ENCODE measurements at places on chromosomes 16 and 17.
A peak's percentile ranks its signal among the peaks of the same experiment; 100 is the strongest.

GRCh38 chr17:30172560-30172959 is 55.9 kb downstream of the NSRP1 start:
- DNase-seq, result no peak

GRCh38 chr17:75836605-75837004 is 7.6 kb downstream of the UNC13D start:
- DNase-seq, result no peak

- DNase-seq, result no peak
Observed at GRCh38 chr16:11329891-11330290, 15.4 kb upstream of the RMI2 start.

GRCh38 chr17:27471321-27472269 is 15.3 kb downstream of the KSR1 start:
- DNase-seq, result no peak

- DNase-seq, result no peak
Observed at GRCh38 chr17:69056179-69056823, 4.4 kb downstream of the ABCA9 start.

DNA sequence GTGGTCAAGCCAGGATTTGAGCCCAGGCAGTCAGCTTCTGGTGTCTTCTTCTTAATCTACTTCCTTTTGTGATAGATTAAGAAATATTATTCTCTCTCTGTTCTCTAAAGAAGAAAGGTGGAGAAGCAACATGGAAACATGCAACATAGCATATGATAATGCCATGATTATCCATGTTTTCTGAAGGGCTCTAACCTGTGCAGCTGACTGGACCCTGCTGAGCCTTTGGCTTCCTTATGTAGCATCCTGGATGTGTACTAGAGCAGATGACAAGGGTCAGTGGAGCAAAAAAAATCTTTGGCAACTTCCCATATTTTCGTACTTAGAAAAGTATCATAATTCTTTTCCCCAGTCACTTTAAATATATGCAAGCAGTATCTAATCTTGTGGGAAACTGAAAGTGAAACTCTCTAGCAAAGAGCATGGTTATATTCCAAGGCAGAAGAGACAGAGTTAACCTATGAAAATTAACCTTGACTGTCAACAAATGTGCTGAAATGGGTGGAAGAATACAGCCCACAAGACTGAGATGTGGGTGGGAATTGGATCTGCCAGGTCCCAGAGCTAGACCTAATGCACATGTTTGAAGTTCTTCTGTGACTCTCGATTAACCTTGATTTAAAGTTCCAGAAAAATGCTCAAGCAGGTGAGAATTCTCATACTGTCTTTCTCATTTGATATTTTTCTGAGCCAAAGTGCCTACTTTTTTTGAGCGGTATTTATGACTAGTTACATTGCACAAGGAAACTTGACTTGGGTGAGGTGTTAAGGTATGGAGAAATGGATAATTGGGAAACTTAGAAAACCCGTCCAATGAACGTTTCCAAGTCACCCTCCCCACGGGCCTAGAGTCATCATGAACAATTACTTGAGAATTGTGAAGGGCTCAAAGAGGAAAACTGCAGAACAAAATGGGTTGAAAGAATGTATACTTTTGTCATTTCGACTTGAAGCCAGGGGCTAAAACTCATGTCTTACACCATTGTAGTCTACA is 248.6 kb downstream of the FTO start:
- DNase-seq, result no peak

DNA sequence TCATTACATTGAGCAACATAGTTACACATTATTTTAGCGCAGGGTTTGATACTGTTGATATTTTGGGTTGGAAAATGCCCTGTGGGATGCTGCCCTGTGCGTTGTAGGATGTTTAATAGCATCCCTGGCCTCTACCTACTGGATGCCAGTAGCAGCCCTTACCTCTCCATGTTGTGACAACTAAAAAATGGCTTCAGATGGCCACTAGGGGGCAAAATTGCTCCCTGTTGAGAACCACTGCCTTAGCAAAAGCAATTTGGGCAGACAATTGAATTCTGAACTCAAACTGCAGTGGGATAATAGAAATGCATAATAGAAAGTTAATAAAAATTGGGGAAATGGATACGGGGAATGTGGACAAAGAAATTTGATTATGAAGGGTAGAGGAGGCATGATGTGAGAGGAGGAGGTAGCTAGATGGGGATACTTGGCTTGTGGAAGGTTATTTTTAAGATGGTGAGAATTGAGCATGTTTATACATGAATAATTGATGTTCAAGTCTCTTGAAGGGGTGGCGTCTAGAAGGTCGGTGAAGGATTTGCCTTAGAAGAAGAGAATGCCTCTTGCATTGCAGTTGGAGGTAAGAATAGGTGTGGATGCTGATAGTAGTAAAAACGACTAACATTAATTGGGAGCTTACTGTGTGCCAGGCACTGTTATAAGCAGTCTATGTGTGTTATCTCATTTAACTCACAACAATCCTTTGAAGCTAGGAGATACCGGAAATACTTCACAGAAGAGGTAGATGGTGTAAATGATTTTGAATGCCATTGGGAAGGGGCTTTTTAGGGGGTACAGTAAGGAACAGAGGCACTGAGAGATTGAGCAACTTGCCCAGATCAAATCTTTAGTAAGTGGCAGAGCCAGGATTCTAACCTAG is 19.0 kb downstream of the HEATR9 start:
- DNase-seq, result peak; percentile 28

GRCh38 chr17:10463402-10463801 is 6.0 kb downstream of the MYH4 start:
- no peak for DNase-seq

GRCh38 chr17:43465049-43465448 is 18.7 kb upstream of the DHX8 start:
- DNase-seq, result no peak

GRCh38 chr17:56676810-56677209 is 83.3 kb downstream of the NOG start:
- no peak for DNase-seq

GRCh38 chr16:16884451-16884850 is 505.5 kb downstream of the NPIPA7 start:
- DNase-seq, result no peak

DNA sequence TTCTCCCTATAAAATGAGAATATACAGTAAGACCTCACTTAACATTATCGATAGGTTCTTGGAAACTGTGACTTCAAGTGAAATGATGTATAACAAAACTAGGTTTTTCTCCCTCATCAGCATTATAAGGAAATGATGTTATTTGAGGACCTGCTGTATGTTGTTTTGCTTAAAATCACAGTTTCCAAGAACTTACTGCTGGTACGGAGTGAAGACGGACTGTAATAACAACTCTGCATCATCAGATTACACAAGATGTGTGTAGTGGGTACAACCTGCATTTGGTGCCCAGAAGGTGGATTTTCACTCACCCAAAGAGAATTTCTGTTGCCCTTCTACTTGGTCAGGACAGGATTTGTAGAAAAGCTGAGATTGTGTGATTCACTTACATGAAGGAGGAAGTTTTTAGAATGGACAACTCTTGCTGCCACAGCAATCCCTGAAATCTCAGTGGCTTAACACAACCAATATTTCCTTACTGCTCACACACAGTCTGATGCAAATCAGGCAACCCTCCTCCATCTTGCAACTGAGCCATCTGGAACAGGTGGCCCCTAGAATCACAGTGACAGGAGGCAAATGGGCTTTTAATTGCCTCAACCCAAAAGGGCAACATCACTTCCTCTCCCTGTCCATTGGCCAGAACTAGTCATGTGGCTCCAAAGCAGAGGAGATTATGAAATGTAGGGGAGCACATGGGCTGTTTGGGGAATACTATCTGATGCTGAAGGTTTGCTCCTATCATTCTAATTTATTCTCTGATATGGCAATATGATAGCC is 67.6 kb upstream of the CACNG5 start:
- no peak for DNase-seq

- DNase-seq, result no peak
Observed at GRCh38 chr17:2412561-2413021, 11.7 kb upstream of the MNT start.

DNA sequence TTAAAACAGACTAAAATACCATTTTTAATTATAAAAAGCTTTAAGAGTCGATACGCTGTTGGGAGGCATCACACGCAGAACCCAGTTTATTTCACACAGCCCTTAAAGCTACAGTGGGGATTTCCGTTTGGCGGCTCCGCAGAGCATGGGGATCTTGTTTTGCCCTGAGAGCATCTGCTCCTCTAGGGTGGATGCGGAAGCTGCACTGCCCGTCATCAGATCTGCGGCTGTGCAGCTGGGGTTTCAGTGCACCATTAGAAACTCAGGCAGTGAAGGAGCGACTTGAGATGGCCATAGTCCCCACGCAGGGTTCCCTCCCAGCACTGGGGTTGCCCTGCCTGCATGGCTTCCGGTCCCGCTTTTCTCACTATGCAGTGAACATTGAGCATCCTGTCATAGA is 62.2 kb upstream of the CHMP6 start:
- no peak for DNase-seq

GRCh38 chr17:56206351-56206750 is 53.1 kb downstream of the ANKFN1 start:
- no peak for DNase-seq

DNA sequence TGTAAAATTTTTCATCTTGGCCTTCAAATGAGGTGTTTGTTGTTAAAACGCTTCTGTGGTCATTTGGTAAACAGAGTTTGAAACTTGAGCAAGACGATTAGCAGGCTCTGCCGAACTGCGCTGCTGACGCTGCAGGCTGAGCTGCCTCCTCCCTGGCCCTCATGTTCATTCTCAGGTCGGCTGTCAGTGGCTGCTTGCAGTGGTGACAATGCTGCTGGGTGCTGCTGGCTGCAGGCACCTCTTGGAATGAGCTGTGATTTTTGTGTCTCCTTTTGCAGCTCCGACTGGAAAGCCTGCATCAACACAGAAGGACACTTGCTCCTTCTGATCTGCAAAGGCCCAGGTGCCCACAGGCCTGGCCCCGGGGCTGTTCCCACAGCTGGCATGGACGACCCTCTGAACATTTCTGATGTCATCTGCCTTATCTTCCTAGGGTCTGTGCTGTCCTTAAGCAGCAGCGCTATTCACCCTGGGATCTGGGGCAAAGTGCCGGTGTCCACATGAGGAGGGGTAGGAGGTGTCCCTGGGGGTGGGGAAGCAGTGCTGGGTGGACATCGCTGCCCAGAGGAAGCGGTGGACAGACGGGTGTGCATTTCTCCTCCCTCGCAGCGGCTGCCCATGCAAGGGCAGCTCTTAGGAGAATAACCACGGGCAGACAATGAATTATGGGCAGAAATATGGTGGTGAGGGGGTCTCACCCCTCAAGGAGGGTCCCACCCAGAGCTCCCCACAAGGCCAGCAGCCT is 23.1 kb upstream of the OSGIN1 start:
- DNase-seq, result no peak

DNA sequence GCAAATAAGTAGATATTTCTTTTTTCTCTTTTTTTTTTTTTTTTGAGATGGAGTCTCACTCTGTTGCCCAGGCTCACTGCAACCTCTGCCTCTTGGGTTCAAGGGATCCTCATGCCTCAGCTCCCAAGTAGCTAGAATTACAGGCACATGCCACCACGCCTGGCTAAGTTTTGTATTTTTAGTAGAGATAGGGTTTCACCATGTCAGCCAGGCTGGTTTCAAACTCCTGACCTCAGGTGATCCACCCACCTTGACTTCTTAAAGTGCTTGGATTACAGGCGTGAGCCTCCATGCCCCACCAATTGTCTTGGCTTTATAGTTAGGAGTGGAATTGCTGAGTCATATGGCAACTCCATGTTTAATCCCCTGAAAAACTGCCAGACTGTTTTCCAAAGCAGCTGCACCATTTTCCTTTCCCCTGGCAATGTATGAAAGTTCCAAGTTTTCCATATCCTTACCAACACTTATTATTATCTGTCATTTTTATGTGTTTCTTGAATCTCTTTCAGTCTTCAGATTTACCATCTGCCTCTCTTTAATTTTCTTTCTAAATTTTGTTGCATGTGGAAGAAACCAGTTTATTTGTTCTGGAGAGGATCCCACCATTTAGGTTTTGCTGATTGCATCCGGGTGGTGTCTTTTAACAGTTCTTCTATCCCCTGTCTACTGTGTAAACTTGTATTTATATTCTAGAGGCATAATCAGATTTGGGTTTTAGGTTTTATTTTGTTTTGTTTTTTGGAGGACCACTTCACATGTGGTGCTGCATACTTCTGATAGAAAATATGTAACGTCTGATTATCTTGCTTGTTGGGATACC is 9.9 kb upstream of the CES3 start:
- no peak for DNase-seq

DNA sequence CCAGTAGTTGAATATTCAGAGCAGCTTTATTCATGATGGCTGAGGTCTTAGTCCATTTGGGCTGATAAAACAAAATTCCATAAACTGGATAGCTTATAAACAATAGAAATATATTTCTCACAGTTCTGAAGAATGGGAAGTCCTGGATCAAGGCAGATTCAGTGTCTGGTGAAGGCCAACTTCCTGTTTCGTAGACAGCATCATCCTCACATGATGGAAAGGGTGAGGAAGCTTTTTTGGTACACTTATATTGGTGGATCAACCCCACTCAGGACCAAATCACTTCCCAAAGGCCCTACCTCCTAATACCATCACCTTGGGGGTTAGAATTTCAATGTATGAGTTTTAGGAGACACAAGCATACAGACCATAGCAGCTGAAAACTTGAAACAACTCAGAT is 224.2 kb downstream of the CYB561 start:
- no peak for DNase-seq

DNA sequence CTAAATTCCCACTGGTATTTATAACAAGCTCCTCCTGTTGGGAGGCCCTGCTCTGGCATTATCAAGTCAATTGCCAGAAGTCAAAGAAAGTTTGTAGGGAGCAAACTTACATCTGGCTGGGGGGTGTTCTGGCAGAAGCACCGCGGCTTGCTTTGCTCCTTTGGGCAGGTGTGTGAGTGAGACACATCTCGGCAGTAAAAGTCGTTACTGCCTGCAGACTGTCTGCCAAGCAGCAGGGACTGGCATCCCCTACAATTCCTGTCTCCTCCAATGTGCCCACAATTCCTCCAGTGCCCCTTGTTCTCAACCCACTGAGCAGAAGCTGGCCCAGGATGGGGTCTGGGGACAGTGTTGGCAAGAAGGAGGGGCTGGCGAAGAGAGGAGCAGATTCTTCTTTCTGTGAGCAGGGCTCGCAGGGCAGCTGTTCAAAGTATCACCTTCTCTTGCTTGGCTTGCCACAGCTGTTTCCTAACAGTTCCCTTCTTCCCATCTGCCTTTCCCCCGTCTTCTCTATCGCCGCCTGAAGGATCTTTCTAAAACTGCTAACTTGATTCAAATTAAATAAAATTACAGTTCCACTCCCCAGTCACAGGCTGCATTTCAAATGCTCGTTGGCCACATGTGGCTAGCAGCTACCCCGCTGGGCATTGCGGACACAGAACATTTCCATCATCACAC is 30.2 kb downstream of the SPACA3 start:
- no peak for DNase-seq

GRCh38 chr17:64319531-64319930 is 56.5 kb upstream of the TEX2 start:
- no peak for DNase-seq

- no peak for DNase-seq
Observed at GRCh38 chr16:59113004-59113670, 379.0 kb upstream of the GOT2 start.

- DNase-seq, result peak; percentile 38
Observed at GRCh38 chr16:9092282-9092977, 986 bp downstream of the HAPSTR1 start.
